ENCODE measurements at places on chromosomes 3 and 15. TPM values are rescaled to one million over a fixed set of nuclear protein-coding genes. Genes with fewer than 3 reads are reported as not detected.

DNA sequence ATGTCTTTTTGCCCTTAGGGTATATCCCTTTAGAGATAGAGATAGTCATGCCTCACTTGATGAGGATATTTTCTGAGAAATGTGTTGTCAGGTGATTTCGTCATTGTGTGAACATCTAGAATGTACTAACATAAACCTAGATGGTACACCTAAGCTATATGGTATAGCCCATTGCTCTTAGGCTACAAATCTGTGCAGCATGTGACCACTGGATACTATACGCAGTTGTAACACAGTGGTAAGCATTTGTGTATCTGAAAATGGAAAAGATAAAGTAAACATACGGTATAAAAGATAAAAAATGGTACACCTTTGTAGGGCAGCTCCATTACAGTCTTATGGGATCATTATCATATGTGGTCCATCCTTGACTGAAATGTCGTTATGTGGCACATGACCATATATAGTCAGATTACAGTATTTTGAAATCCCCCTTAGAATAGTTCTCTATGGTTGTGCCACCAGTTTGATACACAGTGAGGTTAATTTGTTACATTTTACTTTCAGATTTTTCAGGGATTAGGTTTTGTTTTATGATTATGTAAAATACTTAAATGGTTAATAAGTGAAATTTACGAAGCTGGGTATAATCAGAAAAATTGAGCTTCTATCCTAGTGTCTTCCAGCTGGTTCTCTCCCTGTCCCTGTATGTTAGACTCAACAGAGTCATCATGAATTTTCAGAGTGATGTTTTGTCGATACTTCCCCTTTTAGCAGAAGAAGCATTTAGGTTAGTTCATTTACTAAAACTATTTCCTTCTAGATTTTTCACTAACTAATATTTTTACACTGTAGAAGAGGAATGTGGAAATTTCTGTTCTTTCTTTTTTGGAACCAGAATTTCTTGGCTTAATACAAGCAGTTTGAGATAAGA, 12.8 kb downstream of the SETD5 start:
- DNase-seq = no peak

GRCh38 chr3:108029466-108029865, 61.4 kb downstream of the CD47 start:
- no peak for DNase-seq

GRCh38 chr3:148535001-148535400, 162.7 kb upstream of the AGTR1 start:
- no peak for DNase-seq

DNA sequence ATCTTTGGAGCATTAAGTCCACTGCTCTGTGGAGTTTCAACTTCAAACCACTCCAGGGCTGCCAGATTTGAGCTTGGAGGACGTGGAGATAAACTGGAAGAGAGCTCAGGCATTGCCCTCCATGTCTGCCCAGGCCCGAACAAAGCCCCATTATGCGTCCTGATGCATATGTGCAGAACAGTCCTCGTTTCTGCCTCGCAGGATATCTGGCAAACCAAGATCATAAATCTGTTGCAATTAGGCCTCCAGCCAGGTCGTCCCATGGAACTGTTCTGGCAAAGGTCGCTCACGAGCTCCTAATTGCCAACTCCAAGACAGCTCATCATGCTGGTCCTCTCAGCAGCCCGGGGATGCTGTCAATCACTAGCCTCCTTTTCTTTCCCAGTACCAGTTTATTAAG, 91.2 kb downstream of the SEMA5B start:
- DNase-seq = no peak

DNA sequence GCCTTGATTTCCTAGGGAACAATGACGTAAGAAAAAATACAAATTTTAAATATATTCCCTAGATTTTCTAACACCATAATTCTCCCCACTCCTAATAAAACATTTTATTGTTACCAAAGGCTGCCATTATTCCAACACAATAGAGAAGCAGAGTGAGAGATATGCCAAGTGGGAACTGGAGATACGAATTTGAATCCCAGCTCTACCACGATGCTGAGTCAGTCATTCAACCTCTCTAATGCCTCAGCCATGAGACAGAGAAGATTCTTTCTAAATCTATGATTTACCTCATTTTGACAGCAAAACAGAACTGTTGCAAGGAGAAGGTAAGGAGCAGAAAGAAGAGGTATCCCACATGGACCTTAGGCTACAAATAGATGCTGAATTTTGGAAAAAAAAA, 112.5 kb downstream of the IGF2BP2 start:
- no peak for DNase-seq

DNA sequence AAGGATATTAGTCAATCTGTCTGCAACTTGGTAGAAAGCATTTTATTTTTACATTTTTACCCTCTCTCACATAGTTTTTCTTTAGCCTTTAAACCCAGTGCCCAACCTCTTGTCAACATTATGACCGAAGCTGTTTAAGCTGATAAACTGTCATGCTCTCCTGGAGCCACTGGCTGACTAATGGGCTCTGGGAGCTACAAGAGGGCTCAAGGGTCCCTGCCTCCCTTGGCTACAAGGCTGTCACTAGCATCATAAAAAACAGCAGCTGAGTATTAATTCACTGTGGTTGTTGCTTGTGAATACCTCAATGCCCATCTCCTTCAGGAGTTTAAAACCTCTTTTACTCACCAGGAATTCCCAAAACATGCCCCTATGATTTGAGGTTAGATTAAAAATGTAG, 237.9 kb downstream of the ZMAT3 start:
- no peak for DNase-seq

GRCh38 chr15:34335176-34336032, 2.2 kb downstream of the SLC12A6 start:
- DNase-seq = no peak

DNA sequence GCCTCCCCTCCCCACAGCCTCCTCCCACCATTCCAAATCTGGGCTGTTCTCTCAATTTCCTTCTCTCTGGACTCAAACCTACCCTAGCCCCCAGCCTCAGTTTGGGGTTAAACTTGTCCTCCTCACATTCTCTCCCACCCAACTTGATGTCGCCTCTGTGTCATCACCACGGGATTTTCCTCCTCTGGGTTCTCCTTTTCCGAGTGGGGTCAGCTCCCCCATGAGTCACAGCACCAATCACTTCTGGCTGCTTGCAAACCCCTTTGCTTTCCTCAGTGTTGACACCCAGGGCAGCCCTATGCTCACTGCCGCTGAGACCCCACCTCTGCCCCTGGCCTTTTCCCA, 451 bp downstream of the CCR5AS start:
- no peak for DNase-seq

DNA sequence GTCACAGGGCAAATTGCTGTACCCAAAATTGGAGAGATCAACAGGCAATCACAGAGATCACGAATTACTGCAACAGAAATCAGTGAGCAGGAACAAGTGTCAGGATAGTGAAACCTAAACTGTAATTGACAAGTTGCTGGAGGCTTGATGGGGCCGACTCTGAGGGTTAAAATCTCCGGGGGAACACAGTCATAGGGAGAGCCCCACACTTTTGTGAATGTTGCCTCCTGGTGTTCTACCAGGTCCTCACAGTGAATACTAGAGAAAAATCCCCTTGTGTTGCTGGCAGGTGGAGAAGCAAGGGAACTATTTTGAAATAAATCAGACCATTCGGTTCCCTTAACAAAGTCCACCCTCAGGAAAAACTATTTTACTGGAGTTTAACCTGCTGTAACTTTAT, 697.5 kb upstream of the CBLB start:
- no peak for DNase-seq

GRCh38 chr3:123313889-123314288, 112.1 kb downstream of the SEC22A start:
- no peak for DNase-seq

- DNase-seq = no peak
Observed at GRCh38 chr3:54918516-54918915, 9.3 kb downstream of the LRTM1 start.

- no peak for DNase-seq
Observed at GRCh38 chr3:106288781-106289180, 420.0 kb upstream of the CBLB start.

GRCh38 chr15:52078876-52079700, 33.5 kb downstream of the BCL2L10 start:
- no peak for DNase-seq

DNA sequence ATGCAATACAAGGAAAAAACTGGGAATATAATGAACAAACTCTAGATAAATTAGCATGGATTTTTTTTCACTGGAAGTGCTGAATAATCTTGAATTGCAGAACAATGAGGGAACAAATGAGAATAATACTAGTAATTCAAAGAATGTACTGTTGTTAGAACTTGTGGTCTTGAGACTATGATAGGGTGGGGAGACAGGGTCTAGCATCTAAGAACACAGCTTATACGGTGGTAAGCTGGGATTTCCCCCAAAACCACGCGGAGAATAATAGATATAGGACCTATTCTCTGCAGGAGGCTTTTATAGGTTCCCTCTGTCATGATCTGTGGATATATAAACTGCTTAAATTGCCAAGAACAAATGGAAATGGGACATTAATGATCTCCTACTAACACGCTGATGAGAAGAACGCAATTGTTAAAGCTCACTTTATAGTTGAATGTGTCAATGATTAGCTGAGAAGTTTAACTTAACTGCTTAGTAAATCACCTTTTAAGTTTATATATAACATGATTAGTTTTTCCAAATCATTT, 692.3 kb downstream of the ZPLD1 start:
- peak; percentile 53 for DNase-seq

- DNase-seq = no peak
Observed at GRCh38 chr15:64975390-64975789, 14.3 kb downstream of the SPG21 start.

GRCh38 chr3:192889679-192890078, 28.0 kb downstream of the MB21D2 start:
- no peak for DNase-seq

DNA sequence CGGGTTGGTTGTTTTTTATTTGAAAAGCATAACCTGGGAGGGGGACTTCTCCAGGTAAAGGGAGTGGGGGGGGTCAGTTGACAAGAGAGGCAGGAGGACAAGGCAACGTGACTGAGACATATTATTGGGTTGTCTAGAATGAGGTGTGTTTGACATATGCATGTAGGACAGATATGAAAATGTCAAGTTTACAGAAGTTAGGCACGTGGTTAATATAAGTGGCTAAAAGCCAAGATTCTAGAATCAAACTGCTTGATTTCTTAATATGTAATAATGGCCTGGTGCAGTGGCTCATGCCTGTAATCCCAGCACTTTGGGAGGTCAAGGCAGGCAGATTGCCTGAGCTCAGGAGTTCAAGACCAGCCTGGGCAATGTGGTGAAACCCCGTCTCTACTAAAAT, 212.8 kb downstream of the SQOR start:
- no peak for DNase-seq

- no peak for DNase-seq
Observed at GRCh38 chr15:48422401-48422800, 91.2 kb downstream of the DUT start.

- no peak for DNase-seq
Observed at GRCh38 chr3:98901119-98901391, 440 bp downstream of the DCBLD2 start.

DNA sequence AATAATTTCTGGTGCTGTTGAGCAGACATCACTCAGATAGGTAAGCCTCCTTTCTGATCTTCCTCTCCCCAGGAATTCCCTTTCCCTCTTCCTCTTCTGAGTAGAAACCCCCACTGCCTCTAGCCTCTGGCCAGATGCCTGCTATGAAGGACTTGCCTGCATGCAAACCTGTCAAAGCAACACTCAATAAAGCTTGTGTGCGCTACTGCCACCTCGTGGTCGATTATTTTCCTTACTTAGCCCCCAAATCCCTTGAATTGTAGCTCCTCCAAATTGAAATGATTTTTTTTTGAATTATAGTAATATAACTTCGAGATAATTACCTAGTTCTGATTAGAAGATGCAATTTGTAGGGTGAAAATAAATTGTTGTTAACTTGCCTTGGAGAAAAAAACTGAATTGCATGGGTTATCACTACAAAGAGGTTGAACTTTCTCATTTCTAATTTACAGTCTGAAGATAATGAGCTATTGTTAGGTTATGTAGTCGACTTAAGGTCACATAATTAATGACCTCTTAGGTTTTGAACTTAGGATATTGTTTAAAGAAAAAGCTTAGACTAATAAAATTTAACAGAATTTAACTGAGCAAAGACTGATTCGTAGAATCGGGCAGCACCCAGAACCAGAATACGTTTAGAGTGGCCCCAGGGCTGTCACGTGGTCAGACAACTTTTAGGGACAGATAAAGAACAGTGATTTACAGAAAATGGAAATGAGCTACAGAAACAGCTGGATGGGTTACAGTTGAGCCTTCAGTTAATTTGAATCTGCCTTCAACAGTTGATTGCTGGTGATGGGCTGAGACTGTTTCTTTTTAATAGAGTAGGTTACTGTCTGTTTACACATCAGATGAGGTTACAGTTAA, 269.3 kb downstream of the ARPP21 start:
- DNase-seq = peak; percentile 32

- no peak for DNase-seq
Observed at GRCh38 chr3:50254577-50255250, 14.2 kb upstream of the SEMA3B start.

- no peak for DNase-seq
Observed at GRCh38 chr3:11582191-11582968, 61.3 kb downstream of the VGLL4 start.

DNA sequence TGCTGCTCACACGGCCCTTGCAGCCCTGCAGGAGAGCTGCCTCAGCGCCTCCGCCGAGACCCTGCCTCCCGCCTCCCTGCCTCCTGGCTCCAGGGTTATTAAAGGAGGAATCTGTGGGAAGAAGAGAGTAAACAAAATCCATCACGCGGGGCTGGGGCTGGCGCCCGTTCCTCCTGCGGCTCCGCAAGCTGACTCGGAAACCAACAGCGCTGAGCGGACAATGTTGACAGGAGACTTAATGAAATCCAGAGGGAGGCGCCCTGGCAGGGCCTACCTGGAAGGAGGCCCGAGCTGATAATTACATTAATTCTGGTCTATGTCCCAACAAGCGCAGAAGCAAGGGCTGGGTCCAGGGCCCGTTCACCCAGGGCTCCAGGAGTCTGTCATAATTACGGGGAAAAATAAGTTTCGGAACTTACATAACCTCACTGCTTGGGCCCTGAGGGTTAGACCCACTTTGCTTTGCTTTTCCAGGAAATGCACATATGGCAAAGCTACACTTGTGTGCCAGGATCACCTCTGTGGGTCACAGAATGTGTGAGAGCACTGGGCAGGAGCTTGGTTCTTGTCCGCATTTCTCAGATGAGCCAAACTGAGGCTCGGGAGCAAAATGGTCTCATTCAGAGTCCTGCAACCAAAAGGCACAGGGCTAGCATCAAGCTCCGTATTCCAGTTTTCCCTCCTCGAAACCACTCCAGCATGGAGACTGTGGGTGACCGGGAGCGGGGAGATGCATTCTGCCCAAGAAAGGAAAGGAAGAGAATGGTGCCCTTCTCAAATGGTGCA, 43.8 kb upstream of the SLC6A6 start:
- no peak for DNase-seq

The EPHA3 gene
- 0.04 TPM for total RNA-seq

The GLDN gene
- total RNA-seq = not detected

The THSD4 gene
- 19.6 TPM for total RNA-seq

The HRG gene
- total RNA-seq = 0.13 TPM

The PHC3 gene
- 33.1 TPM for total RNA-seq

The HCLS1 gene
- total RNA-seq = 0.92 TPM

The KNG1 gene
- total RNA-seq = not detected

The ITIH1 gene
- total RNA-seq = not detected

The PARP9 gene
- 15.8 TPM for total RNA-seq

The TCAIM gene
- total RNA-seq = 30.3 TPM

Data from kidney epithelial cell (primary cell).